Cerebellar cortex (tissue), 1 donor: ENCODE measurements at places on chromosomes 6 and 20.

- DNase-seq = no peak
These were observed 132.3 kb upstream of the SULF2 start for GRCh38 chr20:47917549-47918070.

DNA sequence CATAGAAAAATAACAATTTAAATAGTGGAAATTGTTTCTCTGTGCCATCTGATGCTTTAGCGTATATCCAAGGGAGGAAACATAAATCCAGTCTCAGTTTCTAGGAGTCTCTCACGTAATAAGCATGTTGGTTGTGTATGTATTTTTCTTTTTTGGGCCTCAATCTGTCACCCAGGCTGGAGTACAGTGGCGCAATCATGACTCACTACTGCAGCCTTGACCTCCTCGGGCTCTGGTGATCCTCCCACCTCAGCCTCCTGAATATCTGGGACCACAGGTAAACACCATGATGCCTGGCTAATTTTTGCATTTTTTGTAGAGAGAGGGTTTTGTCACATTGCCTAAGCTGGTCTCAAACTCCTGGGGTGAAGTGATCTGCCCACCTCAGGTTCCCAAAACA is 78.6 kb upstream of the PLN start:
- DNase-seq = no peak

DNA sequence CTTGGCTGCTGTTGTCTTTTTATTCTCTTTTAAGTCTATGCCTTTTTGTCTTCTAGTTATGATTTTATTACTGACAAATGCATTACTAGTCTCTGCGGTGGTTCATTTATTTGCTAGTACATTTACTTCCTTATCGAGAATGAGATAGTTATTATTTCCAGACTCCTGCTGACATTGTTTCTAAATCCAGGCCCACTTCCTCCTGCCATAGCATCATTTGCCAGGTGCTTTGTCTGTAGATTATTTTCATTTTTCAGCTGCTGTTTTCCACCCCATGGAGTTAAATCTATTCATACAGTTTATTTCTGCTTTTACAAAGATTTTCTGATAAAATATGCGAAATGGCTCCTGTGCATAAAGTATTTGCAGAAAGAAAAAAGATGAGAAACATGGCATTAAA is 459.7 kb downstream of the MMUT start:
- DNase-seq = peak; percentile 89

GRCh38 chr6:121260651-121261102 is 73.6 kb downstream of the TBC1D32 start:
- no peak for DNase-seq

DNA sequence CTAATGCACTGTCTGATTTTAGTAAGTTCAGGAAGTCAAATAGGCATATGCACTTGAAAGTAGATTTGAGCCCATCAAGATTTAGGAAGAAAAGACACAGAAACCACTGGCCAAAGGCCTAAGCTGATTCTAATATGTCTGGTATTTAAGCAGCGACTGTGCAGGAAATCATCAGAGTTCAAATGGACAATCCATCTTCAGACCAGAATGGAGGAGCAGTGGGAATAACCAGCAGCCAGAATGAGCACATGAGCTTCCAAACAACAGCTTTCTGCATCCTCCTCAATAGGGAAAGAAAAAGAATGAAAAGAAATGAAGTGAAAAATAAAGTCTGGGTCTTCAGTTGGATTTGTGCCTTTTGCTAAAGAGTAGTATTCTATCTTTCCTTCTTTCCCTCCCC is 50.6 kb downstream of the SOD2 start:
- no peak for DNase-seq

- no peak for DNase-seq
These were observed 172.8 kb upstream of the ARG1 start for GRCh38 chr6:131400054-131400778.

DNA sequence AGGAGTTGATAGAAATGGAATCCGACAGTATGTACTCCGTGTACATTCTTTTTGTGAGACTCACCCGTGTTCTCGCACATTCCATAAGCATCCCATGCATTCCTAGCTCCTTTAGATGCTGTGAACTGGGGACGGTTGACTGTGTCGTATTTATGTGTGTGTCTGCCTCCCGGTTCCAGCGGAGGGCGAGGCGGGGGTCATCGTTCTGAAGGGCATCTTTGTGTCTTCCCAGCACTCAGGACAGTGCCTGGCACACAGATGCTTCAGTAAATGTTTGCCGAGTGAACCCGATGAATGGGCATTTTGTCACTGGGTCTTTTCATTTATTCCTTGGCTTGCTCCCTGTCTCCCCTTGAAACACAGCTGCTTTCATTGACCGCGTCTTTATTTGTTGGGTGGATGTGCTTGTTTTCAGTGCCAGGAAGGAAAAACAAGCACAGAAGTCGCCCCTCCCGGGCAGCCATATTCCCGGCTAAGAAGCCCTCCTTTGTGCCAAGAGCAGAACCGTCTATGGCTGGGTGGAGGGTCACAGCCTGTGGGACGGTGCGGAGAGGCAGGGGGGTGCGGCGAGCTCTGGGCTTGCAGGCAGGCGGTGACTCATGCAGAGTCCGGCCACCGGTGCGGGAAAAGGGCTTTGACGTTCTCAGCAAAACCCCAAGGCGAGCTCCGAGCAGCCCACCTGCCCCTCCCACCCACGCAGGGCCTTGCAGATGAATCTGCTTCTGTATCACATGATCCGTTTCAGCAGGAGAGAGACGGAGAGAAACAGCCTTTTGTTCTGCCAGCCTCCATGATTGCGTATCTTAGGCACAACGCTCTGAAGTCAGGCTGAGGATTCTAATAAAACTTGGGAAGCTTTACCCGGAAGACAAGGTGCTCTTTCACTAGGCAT is 11.2 kb upstream of the PSMG4 start:
- peak; percentile 82 for DNase-seq

- no peak for DNase-seq
These were observed 246.6 kb upstream of the JAG1 start for GRCh38 chr20:10920396-10920795.

DNA sequence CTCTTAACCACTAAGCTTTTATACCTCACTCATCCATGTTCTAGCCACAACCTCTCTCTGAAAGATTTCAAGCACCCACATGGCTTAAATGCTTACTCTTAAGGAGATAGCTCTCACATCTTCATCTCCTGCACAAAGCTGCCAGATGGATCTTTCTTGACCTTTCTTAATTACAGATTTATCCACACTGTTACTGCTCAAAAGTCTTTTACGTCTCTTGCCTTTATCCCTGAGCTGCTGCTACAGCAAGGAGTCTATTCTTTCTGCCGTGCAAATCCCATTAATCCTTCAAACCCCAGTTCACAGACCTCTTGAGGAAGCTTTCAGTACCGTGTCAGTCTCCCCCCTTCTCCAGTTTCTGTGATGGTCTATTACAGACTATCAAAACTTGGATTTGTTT is 54.6 kb downstream of the B4GALT5 start:
- no peak for DNase-seq

DNA sequence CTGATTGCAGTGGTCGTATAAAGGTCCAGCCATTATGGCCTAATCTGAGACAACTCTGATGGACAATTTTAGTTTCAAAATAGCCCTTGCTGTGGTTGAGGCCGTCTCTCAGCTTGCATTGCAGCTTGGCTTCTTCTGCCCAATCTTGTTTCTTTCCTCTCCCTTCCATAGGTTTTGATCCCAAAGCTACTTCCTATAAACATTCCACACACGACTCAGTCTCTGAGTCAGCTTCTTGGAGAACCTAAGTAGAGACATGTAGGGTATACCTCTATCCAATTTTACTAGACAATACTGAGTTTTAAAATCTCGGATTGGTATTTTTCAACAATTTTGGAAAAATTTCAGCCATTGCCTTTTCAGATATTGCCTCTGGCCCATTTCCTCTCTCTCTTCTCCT is 13.4 kb downstream of the IYD start:
- DNase-seq = no peak

GRCh38 chr6:163671355-163671754 is 256.8 kb downstream of the QKI start:
- no peak for DNase-seq

- no peak for DNase-seq
These were observed 9.9 kb downstream of the ANKRD66 start for GRCh38 chr6:46756469-46757213.

- no peak for DNase-seq
These were observed 161.3 kb downstream of the MEI4 start for GRCh38 chr6:77814119-77814518.

DNA sequence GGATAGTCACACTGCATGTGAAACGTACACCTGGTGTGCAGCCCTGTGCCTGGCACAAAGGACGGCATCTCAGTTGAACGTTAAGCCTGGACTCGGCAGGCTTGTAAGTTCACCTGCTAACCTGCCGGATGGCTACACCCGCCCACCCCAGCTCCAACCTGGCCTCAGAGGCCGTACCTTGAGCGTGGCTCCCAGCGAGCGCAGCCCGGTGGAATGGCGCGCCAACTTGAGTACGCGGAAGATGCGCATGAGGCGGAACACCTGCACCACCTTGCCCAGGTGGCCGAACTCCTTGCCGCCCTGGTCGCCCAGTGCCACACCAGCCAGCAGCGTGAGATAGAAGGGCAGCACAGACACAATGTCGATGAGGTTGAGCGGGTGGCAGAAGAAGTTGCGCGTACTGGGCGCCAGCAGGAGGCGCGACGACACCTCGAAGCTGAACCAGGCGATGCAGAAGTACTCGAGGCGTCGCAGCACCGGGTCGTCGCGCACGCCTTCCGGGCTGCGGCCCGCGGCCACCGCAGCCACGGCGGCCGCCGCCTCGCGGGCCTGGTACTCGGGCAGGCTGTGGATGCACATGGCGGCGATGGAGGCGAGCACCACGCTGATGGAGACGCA is 3.3 kb downstream of the KCNS1 start:
- DNase-seq = no peak

DNA sequence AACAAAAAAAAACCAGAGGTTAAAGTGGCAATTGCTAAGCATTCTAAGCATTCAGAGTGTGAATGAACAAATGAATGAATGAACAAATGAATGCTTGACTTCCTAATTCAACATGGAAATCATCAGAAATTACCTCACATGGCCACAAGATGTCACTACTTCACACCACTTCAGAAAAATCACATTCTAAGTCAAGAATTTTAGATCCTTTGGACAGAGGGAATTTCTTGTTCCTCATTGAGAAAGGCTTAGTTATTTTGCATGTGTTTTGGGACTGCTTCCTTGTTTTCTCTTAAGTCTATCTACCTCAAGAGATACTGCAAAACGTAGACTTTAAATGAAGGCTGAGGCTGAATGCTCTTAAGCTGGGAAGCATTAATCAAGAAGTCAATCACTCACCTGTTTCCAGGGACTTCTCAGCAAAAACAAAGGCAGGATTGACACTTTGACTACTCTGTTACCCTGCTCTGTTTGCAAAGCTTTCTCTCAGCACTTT is 120.2 kb downstream of the MBOAT1 start:
- peak; percentile 38 for DNase-seq

GRCh38 chr6:119170447-119171087 is 92.1 kb upstream of the FAM184A start:
- no peak for DNase-seq

GRCh38 chr20:9989066-9989724 is 45.6 kb upstream of the ANKEF1 start:
- no peak for DNase-seq

DNA sequence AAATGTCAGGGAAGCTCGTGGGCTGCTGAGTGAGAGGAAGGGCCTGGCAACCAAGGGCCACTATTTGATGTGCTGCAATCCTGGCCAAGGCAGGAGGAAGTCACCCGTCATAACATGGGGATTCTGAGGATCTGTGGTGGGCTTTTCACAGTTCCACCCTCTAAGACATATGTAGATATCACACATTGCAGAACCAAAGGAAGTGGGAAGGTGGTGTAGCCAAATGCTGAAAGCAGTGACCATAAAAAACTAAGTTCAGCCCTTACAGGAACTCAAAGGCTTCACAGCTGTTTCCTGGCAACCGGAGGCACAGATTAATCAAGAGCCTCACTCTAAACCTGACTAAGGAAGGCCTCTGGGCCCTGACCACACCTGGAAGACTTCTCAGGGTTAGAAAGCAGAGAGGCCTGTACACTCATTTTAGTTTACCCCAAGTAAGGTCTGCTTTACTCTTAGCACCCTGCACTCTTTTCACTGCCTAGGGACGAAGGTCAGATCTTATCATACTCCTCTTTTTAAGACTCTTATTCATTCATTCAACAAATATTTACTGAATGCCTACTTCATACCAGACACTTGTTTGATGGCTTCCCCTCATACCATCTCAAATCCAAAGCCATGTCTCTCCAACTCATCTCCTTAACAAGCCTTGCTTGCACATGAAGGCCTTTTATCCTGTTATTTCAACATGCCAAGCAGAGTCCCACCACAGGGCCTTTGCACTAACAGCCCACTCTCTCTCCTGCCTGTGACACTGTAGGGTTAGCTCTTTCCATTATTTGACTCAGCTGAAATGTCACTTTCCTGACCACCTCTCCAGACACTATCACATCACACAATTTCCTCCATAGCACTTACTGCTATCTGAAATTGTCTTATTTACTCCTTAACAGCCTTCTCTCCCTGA is 2.6 kb downstream of the UBE2V1 start:
- no peak for DNase-seq

DNA sequence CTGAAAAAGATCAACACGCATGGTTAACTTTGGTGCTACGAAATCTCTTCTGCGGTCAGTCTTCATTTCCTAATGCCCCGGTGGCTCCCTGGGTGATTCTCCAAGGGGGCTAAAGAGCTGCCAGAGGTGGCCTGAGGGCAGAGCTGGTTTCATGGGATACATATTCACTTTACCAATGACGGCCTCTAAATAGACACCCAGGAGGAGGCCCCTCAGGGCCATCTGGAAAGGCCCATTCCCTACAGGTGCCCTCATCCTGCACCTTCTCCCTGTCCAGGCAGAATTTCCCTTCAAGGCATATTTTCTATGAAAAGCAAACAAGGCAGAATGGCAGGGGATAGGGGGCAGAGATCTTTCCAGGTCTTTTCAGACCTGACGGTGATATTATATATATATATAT is 12.5 kb downstream of the BNIP5 start:
- DNase-seq = no peak

GRCh38 chr6:4903751-4904370 is 100.0 kb downstream of the RPP40 start:
- DNase-seq = peak; percentile 72

- DNase-seq = no peak
These were observed 37.8 kb downstream of the SLC2A12 start for GRCh38 chr6:134014588-134015137.
